ENCODE measurements at places on chromosomes 11 and 22.

- DNase-seq, result no peak
These were observed 11.1 kb upstream of the CBX6 start for GRCh38 chr22:38882972-38883622.

DNA sequence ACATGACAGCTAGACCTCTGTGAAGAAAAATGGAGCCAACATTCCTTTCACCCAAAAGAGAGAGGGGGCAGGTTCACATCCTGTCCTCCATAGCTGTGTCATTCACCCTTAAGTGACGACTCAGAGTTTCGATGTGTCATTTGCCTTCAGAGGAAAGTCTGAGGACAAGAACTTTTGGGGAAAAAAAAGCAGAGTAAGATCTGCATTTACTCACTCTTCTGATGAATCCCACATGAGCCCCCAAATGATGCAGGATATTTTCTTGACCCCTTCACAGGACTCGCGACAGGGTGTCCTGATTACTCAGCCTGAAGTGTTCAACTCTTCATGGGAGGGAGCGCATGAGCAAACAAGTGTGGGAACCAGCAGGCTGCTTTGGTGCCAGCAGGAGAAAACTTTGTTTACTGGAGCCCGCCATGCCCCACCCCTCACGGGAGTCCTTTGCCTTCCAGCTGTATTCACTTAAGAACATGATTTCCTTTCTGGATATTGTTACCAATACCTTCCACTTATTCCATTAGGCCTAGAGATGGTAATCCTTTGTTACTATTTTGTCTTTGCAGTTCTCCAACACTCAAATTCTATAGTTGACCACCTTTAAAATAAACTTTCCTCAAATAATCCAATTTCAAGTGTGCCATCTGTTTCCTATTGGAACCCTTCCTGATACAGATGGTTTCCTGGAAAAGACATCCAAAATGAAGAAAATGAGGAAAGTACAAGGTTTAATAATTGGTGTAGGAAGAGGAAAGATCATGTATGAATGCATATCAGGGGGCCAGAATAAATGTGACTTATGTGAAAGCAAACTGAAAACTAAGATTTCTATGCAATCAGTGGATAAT, 729.8 kb downstream of the FAM181B start:
- no peak for DNase-seq

DNA sequence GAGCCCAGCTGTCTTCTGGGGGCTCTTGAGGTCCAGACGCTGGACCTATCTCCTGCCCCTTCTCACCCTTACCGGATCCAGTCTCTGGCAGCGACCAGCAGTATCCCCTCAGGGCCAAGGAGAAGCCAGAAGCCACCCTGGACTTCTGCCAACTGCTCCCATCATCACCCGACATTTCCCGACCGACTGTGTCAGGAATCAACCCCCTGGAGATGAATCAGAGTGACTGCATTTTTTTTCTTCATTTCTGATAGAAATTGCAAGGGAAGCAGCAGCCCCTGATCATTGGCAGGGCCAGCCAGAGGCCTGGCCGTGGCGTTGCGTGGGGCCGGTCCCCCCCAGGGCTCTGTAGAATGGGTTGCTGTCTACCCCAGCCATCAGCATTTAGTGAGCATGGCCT, 5.2 kb upstream of the LIF start:
- no peak for DNase-seq

GRCh38 chr11:123268156-123268555, 73.1 kb upstream of the CLMP start:
- DNase-seq, result no peak

DNA sequence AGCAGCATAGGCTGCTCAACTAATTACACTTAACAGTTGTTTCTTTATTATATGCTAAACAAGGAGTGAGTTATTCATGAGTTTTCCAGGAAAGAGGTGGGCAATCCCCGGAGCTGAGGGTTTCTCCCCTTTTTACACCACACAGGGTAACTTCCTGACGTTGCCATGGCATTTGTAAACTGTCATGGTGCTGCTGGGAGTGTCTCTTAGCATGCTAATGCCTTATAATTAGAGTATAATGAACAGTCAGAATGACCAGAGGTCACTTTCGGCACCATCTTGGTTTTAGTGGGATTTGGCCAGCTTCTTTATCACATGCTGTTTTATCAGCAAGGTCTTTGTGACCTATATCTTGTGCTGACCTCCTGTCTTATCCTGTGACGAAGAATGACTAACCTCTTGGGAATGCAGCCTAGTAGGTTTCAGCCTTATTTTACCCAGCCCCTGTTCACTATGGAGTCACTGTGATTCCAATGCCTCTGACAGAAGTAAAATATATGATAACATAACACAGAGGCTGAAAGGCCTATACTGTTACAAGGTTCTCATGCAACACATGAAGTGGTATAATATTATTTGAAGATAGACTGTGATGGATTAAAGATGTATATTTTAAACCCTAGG, 41.3 kb upstream of the RDX start:
- DNase-seq, result no peak

GRCh38 chr11:119461229-119461963, 38.4 kb upstream of the THY1 start:
- DNase-seq, result no peak

GRCh38 chr11:106456647-106457046, 379.2 kb downstream of the AASDHPPT start:
- DNase-seq, result no peak

DNA sequence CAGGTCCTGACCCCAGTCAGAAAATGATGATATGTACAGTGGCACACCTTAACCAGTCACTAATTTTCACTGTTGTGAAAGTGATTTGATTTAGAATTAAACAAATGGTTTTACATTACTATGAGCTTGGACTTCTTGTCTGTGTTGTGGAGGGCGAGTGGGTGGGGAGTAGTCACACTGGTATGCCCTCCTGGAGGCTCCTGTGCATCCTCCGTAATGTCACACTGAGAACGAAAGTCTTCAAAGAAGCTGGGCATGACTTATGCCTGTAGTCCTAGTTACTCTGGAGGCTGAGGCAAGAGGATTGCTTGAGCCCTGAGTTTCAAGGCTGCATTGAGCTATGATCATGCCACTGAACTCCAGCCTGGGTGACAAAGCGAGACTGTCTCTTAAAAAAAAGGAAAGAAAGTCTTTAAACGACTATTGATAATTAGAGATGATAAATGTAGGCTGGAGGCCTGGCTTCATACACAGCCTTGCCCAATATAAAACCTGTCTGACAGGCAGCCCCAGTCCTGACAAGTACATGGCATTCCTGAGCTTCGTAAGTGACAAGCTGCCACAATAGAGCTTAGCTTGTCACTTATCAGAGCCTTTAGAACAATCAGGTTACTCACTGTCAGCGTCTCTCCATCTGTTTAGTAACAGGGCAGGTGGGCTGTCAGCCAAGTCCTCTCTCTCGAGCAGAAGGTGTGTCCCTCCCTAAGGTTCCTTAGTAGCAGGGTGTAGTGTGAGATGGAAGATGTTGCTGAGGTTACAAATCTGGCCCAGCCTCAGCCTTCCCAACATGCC, 5.0 kb upstream of the LIMK2 start:
- no peak for DNase-seq
